T-helper 2 cell (primary cell): ENCODE measurements at places on chromosomes 13 and 19.

GRCh38 chr13:81781471-81781870 lies 1440.5 kb upstream of the SPRY2 start:
- no peak for DNase-seq

DNA sequence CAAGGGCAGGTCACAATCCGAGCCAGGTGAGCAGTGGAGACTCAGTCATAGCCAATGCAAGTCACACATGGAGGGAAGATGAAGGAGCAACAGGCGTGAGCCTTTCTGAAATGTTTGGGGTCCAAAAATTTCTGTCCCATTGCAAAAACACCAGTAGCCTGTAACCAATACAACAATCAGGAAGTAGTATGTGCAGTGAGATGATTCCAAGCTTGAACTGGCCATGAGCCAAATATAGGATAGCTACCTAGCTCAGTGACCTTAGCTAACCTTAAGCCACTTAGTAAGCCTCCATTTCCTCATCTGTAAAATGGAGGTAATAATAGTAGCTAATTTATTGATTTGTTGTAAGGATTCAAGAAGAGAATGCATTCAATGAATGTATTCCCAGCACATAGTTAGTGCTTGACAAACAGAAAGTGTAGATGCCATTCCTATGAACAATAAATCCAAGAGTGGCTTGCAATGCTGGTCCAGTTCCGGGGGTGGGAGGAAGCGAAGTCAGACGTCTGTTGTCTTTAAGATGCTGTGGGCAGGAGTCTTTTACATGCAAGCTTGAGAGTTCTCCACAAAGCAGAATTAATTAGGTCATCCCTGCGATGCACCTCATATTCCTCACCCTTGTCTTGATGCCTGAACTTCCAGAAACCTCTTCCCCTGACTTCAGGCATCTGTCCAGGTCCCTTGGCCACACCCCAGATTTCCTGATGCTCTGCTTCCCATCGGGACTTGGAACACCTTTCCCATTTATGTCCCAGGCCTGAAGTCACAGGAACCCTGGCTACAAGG lies 195.7 kb upstream of the UBL3 start:
- DNase-seq, result no peak

GRCh38 chr19:53045536-53045935 lies 996 bp downstream of the ERVV-2 start:
- no peak for DNase-seq

DNA sequence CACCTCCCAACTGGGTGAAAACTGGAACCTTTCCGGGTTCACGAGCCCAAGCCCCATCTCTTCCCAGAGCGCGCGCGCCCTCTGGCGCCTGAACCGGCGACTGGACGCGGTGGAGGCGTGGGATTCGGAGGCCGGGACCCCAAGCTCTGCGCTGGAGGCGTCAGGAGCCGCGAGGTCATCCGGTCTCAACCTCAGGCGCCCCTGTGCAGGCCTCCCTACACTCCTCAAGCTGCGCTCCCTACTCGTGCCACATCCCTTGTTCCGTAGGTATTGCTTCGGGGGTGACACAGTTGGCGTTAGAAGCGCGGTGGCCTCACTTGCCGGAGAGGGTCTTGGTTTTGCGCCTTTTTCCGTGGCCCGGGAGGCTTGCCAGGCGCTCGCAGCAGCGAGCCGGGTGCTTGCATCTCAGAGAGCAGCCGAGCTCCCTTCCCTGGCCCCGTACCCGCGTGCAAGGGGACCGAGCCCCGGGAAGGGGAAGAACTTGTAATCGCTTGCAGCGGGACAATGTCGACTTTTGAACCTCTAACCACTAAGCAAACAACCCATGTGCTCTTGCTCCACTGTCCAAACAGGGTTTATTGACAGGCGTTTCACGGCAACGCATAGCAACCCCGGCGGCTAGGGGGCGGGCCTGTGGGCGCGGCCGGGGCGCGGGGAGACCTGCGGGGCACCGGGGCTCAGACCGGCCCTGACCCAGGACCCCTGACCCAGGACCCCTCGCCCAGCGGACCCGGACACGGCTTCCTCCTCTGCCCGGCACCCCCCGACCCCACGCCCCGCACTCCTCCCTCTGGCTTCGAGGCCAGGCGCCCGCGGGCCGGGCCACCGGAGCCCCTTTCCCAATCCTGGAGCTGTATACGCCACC lies 8.5 kb downstream of the CDX2 start:
- no peak for DNase-seq

GRCh38 chr13:80563439-80563838 lies 222.5 kb upstream of the SPRY2 start:
- DNase-seq, result no peak

DNA sequence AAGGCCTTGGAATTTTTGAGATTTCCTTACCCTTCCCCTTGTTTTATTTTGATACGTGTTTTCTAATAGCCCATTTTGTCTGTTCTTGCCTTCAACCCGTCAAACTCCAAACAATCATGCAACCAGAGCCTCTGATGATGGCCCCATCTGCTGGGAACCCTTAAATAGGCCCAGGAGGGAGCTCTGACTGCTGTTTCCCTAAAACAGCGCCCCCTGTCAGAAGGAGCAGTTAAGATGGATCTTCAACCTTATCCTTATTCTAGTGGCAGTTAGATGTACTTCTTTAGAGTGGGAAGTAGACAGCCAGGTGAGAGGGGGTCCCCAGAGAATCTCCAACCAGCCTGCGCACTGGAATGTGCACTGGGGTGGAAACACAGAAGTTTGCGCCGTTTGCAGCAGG lies 1031.0 kb upstream of the PCDH9 start:
- DNase-seq, result no peak

- no peak for DNase-seq
These were observed 166.4 kb downstream of the MYO16 start for GRCh38 chr13:108795841-108796240.

DNA sequence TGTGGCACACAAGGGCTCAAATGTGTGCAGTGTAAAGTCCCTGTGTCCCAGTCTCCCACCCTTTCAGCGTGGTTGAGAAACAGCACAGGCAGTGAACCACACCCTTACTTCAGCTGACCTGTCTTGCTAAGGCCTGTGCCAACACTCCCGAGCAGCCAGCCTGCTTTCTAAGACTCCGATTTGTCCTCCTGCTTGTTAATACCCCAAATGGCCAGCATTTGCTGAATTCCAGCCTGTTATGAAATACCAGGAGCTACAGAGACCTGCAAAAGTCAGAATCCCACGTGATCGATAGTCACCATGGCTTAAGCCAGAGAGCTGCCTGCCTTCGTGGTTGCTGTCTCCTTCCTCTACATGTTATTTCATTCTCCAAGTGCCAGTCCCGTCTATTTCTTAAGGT lies 200.5 kb downstream of the FGF9 start:
- DNase-seq, result no peak

DNA sequence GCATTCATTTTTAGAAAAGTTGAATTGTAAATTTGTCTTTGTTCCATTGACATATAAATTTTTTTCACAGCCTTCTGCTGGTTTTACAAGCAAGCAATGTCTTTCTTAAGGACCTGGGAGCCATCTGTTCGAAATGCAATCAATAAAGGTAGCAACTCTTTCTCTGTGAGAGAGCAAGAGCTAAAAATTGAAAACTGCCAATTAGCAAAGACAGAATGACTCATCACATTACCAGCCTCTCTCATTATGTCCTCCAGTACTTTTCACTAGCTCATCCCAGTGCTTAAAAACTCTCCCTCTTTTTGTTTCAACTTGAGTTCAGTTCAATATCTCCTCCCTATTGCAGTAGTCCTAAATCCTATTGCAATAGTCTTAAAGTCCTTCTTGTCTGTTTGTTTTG lies 760.7 kb upstream of the SLITRK6 start:
- DNase-seq, result no peak
